ENCODE measurements at places on chromosomes 2 and 18.
A peak's percentile ranks its signal among the peaks of the same experiment; 100 is the strongest.

DNA sequence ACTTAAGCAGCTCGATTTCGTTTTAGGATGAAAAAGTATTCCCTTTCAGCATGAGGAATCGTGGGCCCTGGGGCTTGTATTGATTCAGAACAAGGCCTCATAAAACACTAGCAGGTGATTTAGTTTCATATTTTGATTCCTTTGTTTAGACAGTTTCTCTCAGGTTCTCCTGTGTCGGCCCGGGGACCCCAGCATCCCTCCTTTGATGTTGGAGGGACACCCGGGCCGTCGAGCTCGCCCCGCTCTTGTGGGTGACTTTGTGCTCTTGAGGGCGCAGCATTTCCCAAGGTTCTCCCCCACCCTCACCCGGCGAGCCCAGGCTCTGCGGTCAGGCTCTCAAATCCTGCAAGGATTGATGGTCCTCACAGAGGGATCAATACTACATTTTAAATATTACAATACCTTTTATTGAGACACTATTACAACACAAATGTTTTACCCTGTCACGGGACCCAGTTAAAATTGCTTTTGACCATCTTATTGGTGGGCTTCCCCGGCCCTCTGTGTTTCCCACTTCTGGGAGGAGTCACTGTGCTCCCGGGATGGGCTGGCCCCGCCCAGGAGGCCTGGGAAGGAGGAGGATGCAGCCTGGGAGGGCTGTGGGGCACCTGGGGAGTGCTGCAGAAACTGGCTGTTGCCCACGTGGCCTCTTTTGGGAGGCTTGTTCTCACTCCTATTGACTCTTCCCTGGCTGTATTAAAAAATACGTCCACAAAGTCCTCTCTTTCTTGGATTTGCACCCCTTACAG lies 222.6 kb downstream of the INSIG2 start:
- no peak for DNase-seq

DNA sequence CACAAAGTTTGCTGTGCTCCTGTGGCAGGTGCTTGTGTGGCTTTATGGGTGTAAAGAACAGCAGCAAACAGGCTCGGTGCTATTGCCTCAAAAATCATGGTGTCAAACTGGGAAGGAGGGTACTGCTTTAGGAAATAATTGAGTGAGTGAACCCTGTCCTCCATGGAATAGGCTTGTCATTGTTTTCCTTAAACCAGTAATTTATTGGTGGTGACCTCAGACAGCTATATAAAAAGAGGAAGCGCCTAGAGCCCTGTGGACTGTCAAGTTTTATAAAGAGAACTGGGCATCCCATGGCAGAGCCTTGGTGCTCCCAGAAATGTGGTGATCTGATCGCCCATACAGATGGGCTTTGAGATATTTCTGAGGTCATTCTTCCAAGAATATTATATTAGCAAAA lies 4.7 kb upstream of the CXCR4 start:
- no peak for DNase-seq

- no peak for DNase-seq
Measured at GRCh38 chr2:145036421-145037011, 516.6 kb upstream of the ZEB2 start.

- DNase-seq = no peak
Measured at GRCh38 chr2:71941726-71942525, 205.7 kb downstream of the CYP26B1 start.

DNA sequence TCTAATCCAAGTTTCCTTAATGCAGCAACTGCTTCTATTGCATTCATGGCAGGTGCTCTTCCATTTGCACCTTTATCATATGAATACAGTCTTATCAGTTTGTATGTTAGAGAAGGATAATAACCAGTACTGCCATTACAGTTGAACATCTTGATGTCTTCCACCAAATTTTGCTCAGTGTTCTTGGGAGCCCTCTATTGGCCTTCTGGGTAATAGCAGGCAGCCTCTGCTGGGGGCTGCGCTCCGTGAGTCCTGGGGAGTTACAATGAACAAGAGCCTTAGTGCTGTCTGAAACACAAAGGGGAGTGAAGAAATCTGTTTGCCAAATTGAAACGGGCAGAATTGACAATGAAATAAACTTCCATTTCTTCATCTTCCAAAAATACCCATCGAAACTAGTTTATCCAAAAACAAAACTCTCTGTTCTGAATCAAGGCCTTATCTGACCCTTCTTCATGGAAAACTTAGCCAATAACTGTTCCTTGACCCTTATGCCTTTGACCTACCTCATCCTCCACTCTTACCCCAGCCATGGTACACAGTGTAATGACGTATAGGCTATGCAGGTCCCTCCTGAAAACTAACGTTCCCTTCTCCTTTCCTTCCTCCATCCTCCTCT lies 79.9 kb downstream of the ALK start:
- no peak for DNase-seq

- no peak for DNase-seq
Measured at GRCh38 chr2:239813261-239814115, 211.7 kb downstream of the NDUFA10 start.

DNA sequence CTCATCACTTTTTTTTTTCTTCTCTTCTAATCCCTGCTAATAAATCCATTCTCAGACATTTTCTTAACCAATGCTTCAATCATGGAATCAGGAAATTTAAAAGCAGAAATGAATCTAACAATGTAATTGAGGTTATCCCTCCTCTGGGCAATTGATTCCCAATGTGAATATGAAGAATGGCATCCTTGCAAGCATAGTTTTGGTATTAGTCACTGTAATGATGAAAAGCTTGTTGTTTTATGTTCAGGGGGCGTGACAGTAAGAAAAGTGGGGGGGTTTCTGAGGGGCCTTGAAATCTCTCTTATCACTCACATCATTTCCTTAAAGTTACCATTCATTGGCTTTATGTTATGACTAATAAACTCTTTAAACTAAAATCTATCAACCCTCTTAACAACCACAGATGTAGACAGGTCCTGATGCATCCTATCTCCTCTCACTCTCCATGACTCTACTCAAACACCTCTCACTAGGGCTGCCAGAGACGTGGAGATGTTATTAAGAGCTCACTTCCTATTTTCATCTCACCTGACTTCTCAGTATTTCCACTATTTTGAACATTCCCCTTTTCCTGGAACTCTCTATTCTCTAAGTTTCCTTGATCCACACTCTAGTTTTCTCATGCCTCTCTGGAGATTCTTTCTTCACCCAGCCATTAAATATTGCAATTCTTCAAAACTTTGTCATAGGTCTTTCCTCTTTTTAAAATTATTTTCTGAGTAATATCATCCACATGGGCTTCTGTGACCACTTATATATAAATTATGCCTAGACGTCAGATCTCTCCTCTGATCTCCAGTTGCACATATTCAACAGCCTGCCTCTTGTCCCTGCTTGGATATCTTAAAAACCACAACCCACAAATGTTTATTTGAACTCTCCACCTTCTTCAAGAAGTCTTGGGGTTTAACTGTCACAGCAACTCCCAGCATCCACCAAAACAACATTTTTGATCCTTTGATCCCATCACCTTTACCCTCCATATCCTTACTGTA lies 332.9 kb downstream of the CDH2 start:
- no peak for DNase-seq

GRCh38 chr2:153057743-153058142 lies 339.3 kb downstream of the ARL6IP6 start:
- no peak for DNase-seq

- DNase-seq = peak; percentile 19
Measured at GRCh38 chr18:74775239-74775638, 177.6 kb downstream of the ZNF407 start.

All from amniotic stem cell (primary cell).